ENCODE measurements at places on chromosomes 3 and 15.

- no peak for DNase-seq
Observed at GRCh38 chr15:36982430-36982829, 117.9 kb downstream of the MEIS2 start.

DNA sequence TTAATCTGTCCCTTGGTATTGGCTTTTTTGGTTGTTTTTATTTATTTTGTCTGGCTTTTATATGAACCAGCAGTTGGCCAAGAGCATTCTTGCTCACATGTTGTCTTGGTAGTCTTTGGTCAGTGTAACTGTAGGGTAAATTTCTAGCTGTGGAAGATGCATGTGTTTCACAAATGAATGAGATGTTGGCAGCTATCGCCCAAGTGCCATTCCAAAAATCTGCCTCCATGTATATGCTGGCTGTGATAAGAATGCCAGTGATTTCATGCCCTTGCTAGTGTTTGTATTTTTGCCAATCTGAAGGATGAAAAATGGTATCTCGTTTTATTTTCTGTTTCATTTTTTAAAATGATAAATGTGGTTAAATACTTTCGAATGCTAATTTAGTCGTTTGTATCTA lies 50.1 kb downstream of the TLNRD1 start:
- no peak for DNase-seq

- no peak for DNase-seq
Observed at GRCh38 chr3:170660139-170660538, 74.3 kb upstream of the SLC7A14 start.

GRCh38 chr3:140929446-140929845 lies 12.2 kb upstream of the SLC25A36 start:
- no peak for DNase-seq

DNA sequence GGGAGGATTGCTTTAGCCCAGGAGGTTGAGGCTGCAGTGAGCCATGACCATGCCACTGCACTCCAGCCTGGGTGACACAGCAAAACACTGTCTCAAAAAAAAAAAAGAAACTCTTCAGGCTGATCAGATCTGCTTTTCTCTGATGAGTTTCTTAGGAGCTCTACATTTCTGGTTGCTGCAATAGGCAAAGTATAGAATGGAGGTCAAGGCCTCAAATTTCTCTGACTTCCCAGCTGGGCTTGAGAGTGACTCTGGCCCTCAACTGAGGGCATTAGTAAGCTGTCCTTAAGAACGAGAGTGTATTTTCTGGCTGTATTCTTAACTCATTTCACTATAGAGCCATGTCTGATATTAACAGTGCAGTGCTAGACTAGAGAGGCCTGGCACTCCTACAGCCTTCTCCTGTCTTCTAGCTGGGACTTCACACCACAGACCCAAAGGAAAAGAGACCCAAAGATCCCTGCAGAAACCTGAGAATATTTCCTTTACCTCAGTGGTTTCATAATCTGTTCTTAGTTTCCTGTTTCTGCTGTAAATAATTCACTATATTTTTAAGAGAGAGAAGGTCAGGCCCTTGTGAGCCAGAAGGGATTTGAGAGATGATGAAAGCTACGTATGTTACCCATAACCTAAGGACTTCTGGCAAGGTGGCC lies 2.0 kb upstream of the NR1I2 start:
- DNase-seq: no peak

DNA sequence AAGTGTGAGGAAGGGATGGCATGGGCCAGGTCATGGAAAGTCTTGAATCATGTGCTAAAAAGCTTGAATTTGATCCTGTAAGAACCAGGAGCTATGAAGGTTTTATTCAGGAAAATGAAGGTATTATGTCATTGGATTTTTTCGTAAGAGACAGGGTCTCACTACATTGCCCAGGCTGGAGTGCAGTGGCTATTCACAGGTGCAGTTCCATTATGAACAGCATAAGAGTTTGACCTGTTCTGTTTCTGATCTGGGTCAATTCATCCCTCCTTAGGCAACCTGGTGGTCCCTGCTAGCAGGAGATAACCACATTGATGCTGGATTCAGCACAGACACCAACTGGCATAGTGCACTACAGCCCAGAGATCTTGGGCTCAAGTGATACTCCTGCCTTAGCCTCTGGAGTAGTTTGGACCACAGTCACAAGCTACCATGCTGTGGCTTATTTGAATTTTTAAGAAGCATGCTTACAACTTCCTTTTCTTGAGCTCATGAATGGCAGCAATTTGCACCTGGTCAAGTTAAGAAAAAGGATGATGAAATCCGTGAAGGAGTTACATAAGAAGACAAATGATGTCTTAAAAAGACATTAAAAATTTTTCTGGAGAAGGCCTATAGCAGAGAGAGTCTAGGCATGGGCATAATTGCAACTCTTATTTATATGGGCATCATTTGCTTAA lies 79.1 kb downstream of the CADPS start:
- DNase-seq: no peak

DNA sequence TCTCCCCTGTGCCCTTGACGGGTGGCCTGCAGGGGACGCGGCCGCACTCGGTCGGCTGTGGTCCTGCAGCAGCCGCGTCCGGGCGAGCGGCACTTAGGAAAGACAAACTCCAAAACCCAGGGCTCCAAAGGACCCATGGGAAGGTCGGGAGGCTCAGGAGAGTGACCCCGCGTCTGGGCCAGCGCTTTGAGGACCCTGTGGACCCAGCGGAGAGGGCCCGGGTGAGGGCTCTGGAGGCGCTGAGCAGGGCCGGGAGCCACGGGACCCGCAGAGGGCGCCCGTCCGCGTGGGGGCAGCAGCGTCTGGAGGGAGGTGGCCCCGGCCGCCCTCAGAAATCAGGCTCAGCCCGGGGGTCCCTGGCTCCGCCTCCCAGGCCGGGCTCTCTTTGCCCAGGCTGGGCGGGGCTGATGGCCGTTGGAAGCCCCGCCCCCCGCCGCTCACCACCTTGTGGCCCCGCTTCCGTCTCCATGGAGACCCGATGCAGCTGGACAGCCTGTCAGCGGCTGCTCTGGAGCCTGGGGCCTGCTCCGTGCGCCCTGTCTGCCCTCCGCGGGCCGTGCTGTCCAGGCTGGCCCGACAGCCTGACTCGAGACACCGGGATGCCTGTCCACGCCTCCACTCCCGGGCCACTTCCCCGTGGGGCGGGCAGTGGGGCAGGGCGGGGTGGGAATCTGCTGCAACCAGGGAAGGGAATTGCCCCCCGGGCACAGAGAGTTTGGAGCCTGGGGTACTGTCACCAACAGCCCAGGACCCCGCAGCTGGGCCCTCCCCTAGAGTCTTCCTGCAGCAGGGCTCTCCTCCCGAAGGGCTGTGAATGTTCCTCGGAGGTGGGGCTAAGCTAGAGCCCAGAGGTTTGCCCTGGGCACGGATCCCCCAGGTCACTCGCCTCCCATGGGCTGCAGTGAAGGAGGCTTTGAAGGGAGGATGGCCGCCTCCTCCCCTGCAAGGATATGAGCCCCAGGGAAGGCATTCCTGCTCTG lies 34.8 kb upstream of the RPL32 start:
- peak; percentile 51 for DNase-seq

DNA sequence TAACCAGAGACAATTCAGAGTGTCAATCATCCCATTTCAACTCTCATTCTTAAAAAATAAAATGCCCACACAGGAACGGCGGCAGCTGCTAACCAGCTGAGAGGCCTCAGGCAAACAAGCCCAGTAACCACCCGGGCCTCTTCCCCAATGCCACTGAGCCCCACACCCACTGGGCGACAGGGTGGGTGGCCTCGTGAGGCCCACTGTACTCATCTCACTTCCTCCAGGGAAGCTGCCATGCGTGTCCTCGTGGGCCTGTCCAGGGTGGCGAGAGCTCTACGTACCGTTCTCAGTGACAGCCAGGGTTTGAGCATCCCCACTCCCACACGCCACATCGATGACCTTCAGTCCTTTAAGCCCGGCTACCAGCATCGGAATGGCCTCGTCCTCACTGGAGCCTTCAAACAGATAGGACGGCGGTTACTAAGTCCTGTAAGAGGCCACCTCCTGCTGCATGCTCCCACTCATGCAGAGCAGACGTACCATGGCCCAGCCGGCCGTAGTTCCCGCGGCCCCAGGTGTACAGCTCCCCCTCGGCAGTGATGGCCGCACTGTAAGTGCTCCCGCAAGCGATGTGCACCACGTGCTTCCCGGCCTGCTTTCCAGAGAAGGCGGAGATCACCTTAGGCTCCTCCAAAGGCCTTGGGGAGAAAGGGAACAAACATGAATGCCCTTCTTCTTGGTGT lies 56.5 kb downstream of the HERC2 start:
- DNase-seq: no peak

DNA sequence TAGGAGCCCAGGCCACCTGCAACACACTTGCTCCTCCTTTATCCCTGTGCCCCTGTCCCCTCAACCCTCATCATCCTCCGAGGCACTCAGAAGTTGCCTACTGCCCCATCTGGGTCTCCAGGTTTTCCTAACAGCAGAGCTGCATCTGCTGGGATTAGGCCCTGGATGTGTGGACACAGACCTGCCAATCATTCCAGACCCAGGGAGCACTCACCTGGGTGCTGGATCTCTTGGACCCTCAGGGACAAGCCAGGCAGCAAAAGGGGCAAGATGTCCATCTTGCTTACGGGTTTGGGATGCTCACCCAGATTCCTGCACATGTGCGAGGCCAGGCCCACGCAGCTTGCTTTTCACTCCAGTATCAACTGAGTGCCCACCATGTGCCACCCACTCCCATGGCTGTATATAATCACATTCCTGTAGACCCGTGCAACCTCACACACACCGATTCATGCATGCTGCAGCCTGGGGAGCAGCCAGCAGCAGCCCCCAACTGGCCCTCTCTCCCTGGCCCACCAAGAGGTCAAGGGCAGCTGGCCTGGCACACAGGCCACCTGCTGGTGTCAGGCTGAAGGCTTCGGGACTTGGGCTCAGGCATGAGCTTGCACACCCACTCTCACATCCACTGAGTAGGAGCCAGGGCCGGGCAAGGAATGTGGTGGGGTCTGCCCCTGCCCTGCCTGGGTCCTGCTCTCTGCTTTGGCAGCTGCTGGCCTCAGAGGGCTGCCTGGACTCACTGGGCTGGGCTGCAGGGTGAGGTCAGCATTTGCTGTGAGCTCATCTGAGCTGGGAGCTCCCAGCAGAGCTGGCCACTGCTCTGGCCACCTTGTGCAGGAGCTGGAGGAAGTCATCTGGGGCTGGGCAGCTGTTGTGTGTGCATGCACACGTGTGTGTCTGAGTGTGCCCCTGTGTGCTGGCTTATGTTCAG lies 14.9 kb downstream of the PRKCD start:
- DNase-seq: no peak

GRCh38 chr3:120284747-120285507 lies at the start of gene GPR156:
TSS of gene GPR156 (minus strand) at chr3:120285222. CDS start at chr3:120244098, 41,124 bp downstream.
- DNase-seq: no peak

- DNase-seq: no peak
Observed at GRCh38 chr3:36172699-36173098, 207.6 kb upstream of the STAC start.

GRCh38 chr3:129747992-129748391 lies 141.5 kb upstream of the PLXND1 start:
- DNase-seq: no peak

DNA sequence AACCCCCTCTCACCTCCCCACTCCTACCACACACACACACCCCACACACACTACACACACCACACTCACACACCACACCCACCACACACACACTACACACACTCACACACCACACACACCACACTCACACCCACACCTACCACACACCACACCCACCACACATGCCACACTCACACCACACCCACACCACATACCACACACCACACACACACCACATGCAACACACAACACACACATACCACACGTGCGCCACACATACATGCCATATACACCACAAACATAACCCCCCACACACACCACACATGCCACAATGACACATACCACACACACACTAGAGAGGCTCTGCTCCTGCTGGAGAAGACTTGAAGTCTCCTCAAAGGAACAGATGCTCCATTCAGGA lies 5.9 kb upstream of the ITPKA start:
- peak; percentile 56 for DNase-seq

DNA sequence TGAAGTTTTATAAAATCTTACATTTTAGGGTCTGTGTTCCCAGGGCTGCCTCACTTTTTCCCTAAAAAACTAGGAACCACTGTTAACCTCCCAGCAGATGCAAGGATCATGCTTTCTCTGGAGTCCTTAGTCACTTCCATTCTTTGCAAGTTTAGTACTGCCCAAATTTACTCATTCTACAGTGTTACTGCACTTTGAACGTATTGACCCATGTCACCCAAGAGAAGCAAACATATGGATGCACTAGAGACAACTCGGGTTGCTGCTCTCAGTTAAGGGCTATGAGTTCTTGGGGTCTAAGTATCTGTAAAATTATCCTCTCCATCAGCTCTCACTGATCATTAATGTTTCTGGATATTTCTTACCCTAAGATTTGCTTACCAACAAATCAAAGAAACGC lies 59.0 kb downstream of the LEO1 start:
- DNase-seq: no peak

DNA sequence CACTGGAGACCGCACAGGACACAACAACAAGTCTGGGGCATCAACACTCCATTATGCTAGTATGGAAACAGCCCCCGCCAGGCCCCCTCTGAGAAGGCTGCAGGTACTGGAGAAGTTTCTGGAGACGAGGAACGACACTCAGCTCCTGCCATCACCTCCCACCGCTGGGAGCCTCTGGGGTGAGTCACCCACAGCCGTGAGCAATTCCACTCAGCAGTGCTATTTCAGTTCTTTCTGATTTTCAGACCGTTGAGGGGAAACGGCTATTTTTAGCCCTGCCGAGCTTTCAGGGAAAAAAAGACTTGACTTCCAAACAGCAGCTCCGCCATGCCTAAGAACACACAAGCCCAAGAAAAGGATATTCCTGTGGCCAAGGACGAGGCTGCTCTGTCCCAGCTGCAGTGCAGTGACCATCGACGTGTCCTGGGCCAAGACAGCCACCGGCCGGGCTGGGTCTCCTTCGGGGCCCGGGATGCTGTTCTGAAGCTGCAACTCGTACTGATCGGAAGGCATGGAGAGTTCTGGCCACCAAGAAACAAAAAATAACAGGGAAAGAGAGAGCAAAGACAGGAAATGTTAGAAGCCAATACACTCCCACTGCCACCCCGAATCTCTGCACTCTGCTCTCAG lies 40.8 kb downstream of the NUP210 start:
- no peak for DNase-seq

DNA sequence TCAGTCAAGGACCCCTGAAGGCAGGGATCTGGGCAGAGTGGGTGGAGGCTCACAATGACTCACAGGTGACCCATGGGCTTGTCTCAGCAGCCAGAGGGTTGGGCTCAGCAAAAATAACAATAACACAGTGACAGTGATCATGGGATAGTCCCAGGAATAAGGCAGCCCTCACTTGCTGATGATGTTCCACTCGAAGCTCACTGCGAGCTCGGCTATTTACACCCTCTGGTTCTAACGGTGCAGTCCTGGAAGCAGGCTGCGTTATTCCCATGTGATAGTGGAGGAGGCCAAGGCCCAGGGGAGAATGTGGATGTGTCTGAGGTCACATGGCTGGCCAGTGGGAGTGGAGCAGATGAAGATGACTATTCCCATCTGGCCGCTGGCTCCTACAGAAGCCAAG lies 16.2 kb downstream of the CCDC33 start:
- DNase-seq: no peak

DNA sequence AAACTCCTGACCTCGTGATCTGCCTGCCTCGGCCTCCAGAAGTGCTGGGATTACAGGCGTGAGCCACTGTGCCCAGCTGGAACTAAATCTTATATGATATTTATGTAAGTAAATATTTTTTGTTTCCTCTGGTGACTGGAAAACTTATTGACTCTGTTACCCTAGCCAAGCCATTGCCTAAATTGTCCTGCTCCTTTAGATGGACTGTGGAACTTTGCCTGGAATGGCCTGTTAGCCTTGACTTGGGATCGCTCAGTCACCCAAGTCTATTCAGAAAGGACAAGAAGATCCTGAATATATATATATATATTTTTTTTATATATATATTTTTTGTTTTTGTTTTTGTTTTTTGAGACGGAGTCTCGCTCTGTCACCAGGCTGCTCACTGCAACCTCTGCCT lies 113.9 kb downstream of the PDE8A start:
- DNase-seq: no peak

GRCh38 chr3:49703443-49703927 lies 14.1 kb downstream of the RNF123 start:
- peak; percentile 73 for DNase-seq

All from activated T-cell treated with anti-CD3 and anti-CD28 coated beads, Interleukin-2, amount 50 U/mL, for 24 hours (primary cell).